ENCODE measurements at places on chromosomes 12 and 14. TPM values are rescaled to one million over a fixed set of nuclear protein-coding genes. Genes with fewer than 3 reads are reported as not detected.
A peak's percentile ranks its signal among the peaks of the same experiment; 100 is the strongest.

The ANKS1B gene
- total RNA-seq = 0.51 TPM

The SOCS2 gene
- total RNA-seq = 105 TPM

The ART4 gene
- total RNA-seq = not detected

The BBOF1 gene
- total RNA-seq = 4.4 TPM

DNA sequence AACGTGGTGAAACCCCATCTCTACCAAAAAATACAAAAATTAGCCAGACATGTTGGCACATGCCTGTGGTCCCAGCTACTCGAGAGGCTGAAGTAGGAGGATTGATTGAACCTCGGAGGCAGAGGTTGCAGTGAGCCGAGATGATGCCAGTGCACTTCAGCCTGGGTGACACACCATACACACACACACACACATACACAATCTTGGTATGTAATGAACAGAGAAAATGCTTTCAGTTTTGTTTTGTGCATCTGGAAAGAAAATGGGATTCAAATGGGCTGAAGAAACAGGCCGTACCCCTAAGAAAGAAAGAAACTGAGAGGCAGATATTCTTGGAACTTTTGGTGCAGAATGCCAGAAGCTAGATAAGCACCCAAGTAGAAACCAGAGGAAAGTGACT is 107.2 kb downstream of the PDE3A start:
- peak; percentile 43 for DNase-seq

DNA sequence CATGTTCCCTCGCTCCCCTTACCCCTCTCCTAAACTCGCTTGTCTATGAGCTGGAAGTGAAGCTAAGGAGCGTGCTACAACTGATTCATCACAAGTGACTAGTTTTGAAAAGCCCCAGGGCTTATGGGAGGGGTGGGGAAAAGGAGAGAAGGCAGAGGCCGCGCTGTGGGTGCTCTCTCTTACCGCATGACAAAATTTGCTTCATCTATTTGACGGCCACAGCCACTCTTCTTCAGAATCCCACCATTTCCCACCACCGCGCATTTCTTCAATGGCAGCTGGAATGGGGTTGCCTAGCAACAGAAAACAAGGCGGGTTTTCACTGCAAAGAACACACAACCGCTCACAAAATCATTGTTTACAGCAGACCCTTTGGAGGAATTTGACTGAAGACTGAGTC is 79.4 kb downstream of the ST8SIA1 start:
- peak; percentile 57 for DNase-seq

- DNase-seq = no peak
Observed at GRCh38 chr14:90587918-90588317, 191.1 kb downstream of the CALM1 start.

- no peak for DNase-seq
Observed at GRCh38 chr12:104310751-104311633, 7.5 kb downstream of the EID3 start.

DNA sequence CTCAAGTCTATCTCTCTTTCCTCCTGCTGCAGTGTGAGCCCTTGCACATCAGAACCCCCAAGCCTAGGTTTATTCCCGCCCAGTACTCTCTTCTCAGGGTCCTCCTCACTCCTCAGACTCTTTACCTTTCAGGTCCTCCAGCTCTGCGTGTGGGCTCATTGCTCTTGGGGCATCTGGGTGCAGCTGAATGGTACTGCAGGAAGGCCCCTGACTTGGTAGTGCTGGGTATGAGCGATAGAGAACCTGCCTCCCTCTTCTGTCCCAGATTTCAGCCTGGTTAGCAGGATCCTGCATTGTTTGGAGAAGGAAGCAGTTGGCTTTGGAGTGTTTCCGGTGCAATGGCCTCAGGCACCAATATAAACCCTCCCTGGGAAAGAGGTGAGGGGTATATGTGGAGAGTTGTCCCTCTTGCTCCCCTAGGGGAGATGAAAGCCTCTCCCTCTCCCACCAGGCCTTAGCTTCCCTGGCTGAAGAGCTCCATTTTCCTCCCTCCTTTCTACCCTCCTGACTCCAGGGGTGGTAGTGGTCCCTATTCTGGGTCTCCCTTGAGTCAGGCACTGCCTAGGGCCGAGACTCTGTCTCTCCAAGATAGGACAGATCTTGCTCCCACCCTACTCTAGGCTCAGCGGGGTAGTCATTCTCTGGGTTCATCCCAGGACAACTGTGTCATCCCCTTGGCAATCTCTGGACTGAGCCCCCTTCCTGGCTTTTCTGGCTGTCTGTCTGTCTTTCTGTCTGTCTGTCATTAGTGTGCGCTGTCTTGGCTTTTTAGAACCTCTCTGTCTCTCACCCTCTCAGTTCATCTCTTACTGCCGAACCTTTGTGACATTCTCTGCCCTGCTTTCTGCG is 3.8 kb downstream of the LRP1 start:
- DNase-seq = no peak

- no peak for DNase-seq
Observed at GRCh38 chr12:90235642-90236041, 527.0 kb upstream of the ATP2B1 start.

DNA sequence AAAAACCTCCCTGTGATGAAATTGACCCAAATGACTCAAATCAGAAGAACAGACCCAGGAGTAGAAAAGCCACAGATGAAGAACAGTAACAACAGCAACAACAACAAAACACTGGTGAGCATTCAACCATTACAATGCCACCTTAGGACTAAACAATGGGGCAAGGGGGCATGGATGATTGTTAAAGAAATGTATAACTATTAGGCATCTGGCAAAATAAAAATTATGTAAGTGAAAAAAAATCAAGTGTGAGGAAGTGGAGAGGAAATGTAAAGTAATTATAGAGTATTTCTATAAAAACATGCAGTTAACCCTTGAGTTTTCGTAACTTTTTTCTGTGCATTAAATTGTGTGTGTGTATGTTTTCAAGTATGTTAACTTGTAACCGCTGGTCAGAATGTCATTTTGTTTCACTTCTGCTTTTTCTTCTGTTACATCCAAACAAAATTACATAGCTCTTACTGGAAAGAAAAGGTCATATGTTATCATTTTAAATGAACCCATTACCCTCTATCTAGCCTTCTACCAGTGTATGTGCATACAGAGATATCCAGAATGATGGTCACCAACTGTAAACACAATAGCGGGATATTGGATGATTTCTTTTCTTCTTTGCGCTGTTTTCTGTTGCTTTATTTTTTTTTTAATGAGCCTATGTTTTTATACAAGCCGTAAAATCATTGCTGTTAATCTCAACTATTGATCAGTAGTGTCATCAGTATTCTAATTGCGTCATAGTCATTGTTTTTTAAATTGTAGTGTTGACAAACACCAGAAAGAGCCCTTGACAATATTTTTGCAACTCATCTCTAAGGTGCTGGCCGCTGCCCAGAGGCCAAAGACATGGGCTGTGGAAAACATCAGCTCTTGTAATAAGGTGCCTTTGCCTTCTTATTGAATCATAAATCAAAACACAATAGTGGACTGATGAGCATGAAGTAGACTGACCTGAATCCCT is 170.6 kb downstream of the CRADD start:
- DNase-seq = no peak

DNA sequence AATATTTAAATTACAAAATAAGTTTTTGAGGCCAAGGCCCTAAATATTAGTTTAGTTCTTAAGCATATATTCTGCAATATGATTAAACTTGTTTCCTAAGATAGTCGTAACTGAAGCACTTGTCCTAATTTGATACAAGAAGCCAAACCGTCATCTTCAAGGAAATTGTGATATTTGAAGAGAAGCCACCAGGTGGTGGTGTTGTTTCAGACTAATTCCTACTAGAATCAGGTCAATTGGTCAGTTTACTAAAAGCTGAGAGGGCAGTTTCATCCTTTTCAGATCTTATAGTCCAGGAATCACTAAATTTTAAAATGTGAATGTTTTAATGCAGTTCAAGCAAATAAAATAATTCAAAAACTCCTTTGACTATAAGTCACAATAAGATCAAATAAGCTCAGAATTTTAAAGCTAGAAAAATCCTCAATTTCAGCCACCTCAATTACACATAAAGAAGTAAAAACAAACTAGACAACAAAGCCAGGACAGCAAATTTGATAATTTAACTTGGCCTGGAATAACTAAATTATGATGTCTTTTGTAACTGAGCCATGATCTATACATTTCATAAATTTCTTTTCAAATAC is 7.1 kb upstream of the ARL1 start:
- DNase-seq = peak; percentile 45

- DNase-seq = peak; percentile 95
Observed at GRCh38 chr14:100438678-100439592, 115.8 kb downstream of the SLC25A47 start.

DNA sequence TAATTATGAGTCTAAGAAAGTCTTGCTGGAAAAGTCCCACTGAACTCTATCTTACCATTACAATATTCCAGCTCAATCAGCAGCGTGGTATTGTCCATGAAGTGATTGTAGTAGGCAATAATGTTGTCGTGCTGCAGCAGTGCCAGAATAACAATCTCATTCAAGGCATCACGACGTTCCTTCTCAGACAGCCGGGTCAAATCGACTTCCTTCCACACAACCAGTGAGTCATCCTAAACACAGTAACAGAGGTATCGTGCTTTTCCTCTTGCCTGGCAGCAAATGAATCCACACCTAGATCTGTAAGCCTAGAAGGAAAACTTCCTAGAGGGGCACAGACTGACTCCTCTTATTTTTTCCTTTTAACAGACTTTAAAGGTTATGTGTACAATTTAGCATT is 2.9 kb downstream of the NEK9 start:
- DNase-seq = peak; percentile 66

DNA sequence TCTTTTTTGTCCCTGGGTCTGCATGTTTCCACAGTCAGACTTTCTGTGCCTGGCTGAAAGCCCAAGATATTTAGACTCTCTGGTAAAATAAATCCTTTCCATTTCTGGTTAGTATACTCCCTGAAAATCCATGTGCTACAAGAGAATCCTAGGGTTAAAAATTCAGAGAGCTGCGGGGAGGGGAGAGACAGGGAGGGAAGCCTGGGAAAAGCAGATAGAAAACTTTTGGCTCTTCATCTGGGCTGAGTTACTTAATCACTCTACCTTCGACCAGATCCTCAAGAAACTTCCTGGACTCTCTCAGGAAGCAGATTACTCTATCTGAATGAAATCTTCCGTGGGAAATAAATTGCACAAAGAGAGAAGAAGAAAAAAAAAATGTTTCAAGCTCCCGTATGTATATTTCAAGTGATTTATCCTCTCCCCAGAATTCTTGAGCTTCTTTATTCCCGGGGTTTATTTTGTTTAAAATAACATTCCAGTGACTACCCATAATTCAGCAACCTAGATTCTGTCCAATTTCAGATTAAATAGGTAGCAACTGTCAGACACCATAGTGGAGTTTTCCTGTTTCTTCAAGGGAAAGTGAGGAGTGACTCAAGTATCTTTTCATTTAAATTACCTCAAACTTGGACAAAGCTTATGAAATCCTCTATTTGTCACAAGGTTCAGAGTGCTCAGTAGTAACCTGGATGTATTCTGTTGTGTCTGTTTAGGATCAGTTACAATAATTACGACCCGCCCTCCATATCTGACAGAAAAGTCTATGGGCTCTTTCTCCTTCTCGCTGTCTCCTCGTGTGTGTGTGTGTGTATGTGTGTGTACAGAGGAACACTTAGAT is 163.7 kb downstream of the MYRFL start:
- DNase-seq = peak; percentile 76

DNA sequence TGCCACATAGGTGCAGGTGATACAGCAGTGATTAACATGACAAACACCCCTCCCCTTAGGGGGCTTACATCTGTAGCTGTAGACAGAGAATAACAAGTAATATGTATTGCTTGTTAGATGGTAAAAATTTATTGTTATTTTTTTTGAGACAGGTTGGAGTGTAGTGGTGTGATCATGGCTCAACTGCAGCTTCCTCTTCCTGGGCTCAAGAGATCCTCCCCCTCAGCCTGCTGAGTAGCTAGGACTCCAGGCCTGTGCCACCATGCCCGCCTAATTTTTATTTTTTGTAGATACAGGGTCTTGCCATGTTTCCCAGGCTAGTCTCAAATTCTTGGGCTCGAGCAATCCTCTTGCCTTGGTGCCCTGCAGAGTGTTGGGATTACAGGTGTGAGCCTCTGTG is 19.8 kb downstream of the DIP2B start:
- no peak for DNase-seq

DNA sequence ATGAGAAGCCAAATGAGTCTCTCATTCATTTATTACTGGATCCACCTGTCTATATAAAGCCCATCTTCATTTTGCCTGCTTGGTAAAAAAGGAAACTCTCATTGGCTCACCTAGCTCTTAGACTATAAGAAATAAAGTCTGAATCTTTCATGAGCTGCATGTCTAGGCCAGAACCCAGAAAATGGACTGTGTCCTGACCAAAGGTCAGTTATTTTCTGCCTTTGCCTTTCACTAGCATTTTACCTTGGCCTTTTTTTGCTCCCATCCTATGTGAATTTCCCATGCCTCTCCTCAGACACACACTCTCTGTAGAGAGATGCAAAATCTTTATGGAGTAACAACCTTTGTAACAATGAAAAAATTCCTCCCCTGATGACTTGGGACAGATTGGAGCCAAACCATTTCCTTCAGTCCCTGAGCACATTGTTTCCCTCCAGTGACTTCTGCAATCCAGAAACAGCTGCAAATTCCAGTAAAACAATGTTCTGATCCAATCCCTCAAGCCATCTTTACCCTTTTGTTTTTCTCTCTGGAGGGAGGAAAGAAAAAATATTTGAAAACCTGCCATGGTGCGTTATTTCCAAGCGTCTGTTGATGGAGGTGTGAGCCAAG is 33.6 kb upstream of the MAP3K9 start:
- no peak for DNase-seq

- peak; percentile 39 for DNase-seq
Observed at GRCh38 chr14:24058260-24058950, 6.6 kb downstream of the CARMIL3 start.

- DNase-seq = no peak
Observed at GRCh38 chr12:24534622-24535021, 414.3 kb downstream of the BCAT1 start.

DNA sequence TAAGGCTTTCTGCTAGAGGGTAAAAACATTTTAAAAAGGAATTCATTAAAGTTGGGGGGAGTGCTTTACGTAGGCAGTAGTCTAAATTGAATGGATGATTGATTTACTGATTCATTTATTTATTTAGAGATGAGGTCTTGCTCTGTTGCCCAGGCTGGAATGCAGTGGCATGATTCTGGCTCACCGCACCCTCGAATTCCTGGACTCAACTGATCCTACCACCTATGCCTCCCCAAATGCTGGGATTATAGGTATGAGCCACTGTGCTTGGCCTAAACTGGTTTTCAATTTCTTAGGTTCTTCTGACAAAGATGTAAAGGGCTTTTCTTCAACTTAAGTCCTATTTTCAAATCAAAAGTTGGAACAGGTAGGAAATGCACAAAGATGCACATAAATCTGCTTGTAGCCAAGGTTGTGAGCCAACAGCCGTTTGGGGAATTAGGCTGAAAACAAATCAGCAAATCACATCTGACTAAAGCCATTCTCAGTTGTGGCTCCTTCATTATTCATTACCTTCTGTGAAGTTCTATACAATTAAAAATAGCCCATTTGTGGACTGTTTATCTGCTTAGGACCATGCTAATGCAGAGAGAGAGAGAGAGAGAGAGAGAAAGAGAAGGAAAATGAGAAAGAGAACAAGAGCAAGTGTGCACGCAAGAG is 218.0 kb downstream of the PPM1H start:
- no peak for DNase-seq

GRCh38 chr12:131905630-131906091 is 11.2 kb downstream of the ULK1 start:
- DNase-seq = no peak

Data from fibroblast of lung (primary cell).